Foreskin melanocyte (primary cell): ENCODE measurements at places on chromosomes 6 and 20.

DNA sequence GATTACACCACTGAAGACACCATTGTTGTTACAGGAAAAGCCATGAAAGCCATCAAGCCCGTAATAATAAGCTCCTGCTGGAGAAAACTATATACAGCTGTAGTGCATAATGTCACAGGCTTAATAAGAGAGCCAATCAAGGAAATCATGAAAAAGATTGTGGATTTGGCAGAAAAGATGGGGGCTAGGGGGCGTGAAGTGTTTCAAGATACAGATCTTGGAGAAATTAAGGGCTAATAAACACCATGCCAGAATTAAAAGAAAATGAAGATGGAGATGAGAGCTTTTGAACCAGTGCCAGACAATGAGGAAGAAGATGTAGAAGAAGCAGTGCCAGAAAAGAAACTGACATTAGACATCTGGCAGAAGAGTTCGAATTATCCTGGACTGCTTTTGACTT is 43.2 kb upstream of the DTNBP1 start:
- no peak for DNase-seq

DNA sequence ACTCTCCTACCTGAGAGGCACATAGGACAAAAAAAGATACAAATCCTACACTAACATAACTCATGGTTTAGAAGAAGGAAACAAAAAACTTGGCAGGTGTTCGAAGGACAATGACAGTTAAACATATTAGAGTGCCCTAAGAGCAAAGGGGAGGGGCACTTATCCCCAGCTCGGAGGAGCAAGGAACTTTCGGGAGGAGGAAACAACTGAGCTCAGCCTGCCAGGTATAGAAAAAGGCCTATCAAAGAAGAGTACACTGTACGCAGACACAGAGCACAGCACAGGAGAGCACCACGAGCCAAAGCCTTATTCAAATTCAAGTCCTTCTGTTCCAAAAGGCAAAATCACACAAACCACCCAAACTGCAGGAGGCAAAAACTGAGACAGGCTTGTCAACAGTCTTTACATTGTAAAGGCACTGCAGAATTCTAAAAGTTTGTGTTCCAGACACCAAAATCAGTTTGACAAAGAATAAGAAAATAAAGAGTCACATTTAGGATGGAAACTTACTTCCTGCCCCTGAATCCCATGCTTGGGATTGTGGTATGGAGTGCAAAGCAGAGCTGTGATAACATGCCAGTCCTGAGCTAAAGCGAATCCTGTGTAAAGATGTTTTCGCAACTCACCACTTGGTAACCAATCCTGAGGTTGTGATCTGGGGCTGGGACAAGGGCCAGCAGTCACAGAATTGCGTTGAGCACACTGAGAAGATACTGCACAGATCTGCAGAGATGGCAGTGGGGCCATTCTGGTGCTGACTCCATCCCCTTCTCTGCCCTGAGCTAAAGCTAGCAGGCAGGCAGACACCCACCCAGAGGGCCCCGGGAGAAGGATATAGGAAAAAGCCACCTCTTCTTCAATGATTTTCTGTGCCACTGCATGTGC is 108.6 kb downstream of the CHD6 start:
- peak; percentile 4 for DNase-seq

GRCh38 chr6:169131390-169131789 is 122.3 kb downstream of the THBS2 start:
- no peak for DNase-seq

DNA sequence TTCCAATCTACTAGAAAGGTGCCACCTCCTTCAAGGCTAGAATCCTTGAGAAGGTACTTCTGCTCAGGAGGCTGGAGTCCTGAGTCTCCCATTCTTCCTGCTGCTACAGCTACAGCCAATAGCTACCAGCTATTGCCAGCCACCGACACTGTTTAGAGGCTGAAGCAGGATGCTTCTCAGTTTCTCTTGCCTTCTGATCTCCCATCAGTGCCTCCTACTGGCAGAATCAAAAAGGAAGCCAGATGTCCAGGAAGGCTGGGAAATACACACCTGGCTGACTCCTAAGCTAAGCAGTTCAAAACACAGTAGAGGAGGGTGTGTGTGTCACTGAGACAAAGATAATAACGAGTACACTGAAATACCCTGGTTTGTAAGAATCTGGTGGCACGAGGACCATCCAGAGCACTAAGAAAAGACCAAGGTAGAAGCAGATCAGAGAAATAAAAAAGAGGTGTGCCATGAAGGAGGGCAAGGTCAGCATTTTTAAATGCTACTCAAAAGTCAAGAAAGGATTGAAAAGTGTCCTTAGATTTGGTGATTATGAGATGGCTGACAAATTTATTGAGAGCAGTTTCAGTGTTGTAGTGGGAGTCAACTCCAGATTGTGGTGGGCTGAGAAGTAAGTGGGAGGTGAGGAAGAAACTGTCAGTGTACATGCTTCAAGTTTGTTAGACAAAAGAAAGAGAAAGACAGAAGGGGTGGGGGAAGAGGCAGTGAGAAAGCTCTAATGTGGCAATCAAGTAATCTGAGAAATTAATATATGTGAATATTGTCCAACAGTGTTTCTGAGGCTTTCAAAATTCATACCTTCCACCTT is 2.3 kb upstream of the HLA-DMA start:
- no peak for DNase-seq

DNA sequence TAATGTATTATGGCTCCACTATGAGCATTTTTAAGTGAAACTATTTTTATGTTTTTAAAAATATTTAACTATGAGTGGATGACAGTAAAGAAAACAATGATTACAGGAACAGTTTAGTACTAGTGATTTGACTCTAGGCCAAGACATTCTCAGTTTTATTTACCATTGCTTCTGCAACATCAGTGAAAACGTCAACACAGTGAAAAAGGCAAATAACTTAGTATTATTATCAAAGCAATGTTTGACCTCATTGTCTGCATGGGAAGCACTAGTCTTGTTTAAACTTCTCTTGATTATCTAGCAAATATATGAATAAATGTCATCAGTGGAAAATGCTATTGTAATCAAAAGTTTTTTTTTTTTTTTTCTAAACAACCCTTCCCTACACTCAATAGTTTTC is 165.0 kb downstream of the HTR1B start:
- DNase-seq: no peak

- DNase-seq: no peak
Observed at GRCh38 chr6:53433261-53433950, 84.7 kb upstream of the ELOVL5 start.

GRCh38 chr6:143127941-143128680 is 67.4 kb downstream of the AIG1 start:
- DNase-seq: no peak

GRCh38 chr20:23362392-23363256 is 642 bp downstream of the GZF1 start:
- DNase-seq: peak; percentile 13

DNA sequence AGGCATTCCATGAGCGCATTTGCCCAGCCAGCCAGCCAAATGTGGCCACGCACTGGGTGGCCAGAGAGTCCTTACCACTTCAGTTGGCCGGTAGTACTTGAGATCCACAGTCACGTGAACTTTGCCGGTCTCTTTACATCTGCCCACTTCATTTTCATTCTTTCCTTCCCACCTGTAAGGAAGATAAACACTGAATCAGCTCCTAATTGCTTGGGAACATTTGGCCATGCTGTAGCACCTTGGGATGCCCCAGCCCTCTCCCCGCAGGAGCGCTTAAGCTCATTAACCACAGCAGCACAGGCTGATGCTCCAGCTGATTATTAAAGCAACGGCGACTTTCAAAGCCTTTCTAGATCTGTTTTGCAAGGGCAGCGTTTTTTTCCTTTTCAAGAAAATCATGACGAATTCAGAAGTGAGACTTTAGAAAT is 116.6 kb downstream of the FOXC1 start:
- no peak for DNase-seq

GRCh38 chr20:20343932-20344331 is 24.0 kb upstream of the INSM1 start:
- no peak for DNase-seq

DNA sequence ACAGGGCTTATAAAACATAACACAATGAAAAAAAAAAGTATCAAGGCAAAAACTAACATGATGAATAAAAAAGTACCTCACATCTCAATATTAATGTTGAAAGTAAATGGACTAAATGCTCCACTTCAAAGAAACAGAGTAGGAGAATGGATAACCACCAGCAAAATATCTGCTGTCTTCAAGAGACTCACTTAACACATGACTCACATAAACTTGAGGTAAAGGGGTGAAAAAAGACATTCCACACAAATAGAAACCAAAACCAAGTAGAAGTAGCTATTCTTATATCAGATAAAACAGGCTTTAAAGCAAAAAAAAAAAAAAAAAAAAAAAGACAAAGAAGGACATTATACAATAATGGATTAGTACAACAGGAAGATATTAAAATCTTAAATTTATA is 86.9 kb downstream of the TBC1D32 start:
- no peak for DNase-seq

DNA sequence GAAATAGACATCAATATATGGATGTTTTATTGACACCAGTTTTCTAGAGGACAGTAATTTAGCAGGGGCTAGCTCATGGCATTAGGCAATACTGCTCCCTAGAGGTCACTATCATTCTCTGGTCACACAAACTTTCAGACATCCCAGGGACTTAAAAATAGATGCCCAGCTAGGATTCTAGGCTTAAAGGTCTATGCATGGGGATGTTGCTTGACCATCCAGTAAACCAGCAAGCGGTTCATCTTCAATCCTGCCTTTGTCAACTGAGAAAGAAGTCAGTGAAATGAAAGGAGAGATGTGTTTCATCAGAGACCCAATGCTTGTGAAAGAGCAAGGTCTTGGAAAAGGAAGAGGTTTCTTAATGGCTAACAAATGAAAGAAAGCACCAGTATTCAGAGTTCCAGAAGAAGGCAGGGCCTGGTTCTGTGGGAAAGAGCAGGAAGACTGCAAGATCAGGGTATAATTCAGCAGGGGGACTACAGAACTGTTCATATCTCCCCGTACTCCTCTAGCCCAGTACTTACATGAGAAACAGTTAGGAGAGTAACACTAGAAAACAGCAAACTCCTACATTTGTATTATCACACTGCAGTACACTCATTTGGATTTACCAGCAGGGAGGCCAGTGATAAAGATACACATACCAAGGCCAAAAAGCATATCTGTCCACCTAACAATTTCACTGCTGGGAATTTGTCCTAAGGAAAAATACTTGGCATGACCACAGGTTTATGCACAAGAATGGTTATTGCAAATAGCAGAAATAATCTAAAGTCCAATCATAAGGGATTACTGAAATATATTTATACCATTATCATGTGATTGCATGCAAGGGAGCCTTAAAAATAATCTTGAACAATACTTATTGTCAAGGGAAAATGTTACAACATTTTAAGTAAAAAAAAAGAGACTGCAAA is 151.4 kb upstream of the LAMA2 start:
- peak; percentile 59 for DNase-seq

DNA sequence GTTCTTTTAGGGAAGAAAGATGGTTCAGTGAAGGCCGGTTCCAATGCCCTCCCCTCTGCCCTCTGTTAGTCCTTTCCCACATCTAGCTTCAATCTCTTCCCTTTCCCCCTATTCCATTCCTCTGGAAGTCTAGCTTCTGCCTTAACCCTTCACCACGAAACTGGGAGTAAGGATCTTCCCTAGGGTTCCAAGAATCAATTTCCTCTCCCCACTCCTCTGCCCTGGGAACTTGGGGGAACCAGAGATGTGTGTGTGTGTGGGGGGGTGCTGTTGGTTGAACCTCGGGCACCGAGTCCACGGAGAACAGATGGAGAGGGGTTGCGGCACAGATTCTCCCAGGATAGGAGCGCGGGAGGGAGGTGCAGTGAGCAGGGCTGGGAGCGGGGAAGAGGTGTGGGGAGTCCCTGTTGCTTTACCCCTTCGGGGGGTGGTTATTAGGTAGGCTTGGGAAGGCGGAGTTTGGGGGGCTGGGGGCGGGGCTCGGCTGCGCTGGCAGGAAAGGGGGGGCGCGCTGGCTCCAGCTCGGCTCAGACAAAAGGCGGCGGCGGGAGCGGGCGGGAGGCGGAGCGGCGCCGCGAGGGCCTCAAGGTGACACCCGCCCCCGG is at the start of gene TMEM151B:
TSS of gene TMEM151B (plus strand) at position 530 of the 605 bp plus-strand sequence. CDS start 293 bp downstream, outside the sequence.
- DNase-seq: no peak

DNA sequence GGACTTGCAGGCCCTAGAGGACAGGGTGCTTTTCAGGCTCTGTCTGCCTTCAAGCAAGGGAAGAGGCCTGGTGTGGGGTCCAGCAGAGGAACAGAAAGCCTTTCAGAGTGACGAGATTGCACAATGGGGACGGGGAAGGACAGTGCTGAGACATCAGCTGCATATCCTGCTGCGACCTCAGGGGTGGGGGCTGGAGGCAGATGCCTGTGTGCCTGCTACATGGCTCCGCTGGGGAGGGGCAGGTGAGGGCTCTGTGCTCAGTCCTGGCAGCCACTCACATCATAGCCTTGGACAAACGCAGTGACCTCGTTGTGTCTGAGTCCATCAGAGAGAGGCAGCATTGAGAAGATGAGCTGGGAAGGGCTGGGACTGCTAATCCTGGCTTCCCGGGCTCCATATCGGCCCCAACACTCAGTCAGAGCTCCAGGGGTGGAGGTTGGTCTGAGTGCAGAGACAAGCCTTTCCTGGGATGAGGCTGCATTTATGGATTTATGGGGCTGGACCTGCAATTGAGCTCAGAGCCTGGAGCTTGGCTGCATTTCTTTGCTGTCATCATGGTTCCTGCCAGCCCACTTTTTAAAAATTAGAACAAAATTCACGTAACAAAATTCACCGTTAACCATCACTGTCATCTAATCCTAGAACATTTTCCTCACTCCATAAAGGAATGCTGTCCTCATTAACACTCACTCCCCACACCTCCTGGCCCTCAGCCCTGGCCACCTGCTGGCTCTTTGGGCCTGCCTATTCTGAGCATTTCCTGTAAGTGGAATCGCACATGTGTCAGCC is 196.9 kb upstream of the SLC24A3 start:
- DNase-seq: no peak

DNA sequence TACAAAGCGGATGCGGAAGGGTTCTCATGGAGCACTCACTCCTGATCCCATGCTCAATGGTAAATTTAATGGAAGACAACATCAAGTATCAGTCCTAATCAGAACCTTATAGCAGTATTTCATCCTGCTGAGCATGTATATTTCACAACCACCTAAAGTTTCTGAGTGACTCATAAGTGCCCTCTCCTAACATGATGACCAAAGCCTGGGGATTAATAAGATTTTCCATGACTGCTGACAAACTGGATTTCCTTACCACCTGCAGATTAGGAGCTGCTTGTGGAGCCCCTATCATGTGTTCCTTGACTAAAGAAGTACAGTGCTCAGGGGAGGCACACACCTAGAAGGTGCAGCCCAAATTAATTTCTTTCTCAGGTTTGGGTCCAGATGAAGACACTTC is 112.8 kb downstream of the INSM1 start:
- no peak for DNase-seq

GRCh38 chr20:22466447-22467171 is 117.8 kb downstream of the FOXA2 start:
- DNase-seq: no peak
